Common myeloid progenitor, CD34-positive (primary cell): ENCODE measurements at places on chromosomes 12 and 14.

DNA sequence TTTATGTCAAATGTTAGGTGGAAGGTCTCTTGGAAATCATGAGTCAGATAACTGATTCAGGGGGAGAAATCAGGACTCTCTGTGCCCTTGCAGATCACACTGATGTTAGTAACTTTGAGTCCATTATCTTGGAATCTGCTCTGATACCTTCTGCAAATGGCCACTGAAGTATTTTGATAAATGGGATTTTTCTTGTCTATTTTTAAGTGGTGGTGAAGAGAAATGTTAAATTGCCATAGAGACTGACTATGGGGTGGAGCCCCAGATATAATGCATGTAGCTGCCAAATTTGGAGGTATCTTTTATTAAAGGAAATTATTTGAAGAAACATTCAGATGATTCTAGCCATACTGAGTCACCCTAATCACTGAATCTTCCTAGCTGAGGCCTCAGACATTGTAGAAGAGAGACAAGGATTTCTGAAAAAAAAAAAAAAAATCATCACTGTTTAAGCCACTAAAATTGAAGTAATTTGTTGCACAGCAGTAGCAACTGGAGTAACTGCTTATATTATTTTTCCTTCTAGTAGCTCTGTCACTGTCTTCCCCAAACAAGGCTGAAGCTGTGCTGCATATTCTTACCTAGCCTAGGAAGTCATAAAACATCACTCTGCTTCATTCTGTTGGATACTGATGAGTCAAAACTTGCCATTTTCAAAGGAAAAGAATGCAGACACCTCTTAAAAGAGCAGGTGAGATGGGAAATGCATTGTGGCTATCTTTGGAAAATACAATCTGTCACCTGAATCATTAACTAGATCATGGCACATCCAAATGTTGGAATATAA is 36.0 kb upstream of the CLEC14A start:
- no peak for DNase-seq

- no peak for DNase-seq
These were observed 75.0 kb upstream of the MAP1LC3B2 start for GRCh38 chr12:116483959-116484750.

GRCh38 chr12:67592228-67593011 is 56.1 kb upstream of the DYRK2 start:
- DNase-seq, result peak; percentile 79

DNA sequence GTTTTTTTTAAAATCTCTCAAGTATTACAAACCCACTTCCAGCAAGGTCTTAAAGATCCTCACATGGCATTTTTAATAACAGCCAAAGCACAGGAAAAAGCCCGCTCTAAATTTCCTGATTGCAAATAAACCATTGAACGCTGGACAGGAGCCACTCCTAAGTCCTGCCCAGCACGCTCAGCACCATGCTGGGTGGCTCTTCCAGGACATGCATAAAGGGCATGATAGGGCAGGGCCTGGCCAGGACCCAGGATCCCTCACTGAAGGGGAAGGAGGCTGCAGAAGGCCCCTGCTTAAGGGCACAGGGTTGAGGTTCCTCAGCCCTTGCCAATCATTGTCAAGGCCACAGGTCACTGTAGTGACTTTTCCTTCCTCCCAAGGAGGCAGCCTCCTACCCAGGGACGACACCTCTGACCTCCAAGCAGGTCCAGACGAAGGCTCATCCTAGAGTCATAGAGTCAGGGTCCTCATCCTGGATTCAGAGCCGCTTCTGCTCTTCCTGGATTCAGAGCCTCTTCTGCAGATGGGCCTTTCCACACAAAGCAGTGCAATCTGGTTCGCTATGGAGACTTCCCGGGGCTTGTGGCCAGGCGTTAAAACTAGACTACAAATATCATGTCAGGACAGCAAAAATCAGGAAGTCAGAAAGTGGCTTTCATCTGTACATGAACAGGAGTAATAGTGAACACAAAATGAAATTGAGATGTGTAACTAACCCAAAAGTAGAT is 123.8 kb downstream of the GCH1 start:
- DNase-seq, result no peak

DNA sequence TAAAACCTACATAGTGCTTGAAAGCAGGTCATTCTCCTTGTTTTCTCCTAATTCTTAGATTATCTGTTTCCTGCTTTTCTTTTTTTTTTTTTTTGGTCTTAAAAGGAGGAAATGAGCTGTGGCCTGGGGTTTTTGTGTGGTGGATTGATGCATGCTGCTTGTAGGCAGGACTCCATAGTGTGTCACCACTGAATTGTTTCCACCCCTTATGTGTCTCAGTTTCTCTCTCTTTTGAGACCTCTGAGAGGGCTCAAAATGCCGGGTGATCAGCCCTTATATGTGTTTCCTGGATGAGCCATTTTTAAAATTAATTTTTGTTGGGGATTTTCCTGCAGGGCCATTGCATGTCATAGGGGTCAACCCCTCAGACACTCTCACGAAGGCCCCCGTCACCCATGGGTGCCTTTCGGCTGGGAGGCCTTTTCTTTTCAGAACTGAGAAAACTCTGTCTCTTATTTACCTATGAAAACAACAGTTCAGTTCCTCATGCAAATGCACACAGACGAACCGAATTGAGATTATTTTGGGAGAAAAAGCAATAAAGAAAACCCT is 32.0 kb upstream of the LRRK2 start:
- DNase-seq, result peak; percentile 85

- DNase-seq, result peak; percentile 25
These were observed 50.4 kb downstream of the LRP6 start for GRCh38 chr12:12216349-12217017.

DNA sequence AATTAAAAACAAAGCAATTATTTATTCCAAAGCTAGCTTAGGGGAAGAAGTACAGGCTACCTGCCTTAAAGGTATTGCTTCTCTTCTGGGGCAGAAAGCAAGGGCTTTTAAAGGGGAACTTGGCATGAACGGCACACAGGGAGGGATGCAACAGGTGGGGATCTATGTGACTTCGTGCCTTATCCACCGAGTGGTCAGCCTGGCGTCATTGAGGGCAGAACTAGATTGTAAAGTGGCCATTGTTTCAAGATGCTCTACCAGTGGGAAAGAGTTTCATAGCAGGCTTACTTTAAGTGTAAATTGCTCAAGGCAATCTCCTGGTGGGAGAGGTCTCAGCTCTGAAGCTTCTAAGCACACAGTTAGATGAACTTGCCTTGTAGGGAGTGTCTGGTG is 360.4 kb downstream of the ATP23 start:
- DNase-seq, result no peak

DNA sequence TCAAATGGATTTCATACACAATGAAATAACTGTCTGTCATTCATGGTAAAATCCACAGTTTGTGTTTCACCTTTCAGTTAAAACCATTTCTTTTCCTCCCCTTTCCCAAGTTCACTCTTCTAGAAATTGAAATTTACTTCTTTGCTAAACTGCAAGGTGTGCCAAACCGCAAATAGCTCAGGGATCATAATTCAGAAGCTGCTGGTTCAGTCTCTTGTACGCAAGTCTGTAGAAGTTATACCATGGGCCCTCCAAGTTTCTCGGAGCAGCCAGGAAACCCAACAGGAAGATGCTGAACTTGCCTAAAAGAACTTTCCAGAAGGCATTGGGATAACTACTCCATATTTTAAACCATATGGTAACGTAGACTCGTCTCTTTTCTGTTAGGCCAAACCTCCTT is 268.9 kb downstream of the FLRT2 start:
- no peak for DNase-seq

DNA sequence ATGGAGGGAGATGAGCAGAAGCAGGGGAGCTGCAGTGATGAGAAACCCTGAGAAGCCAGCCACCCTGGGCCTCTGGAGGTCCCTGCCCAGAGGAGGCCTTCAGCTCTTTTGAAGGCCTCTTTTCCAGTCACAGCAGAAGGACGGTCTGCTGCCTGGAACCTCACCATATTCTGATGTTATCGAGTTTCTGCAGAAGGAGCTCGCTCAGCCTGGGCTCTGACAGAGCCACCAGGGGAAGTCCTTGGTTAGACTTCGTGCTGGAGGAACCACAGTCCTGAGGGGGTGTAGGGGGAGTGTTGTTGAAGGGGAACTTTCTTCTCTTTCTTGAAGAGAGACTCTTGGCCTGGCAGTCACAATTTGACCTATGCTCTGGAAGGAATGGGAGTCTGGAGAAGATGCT is 25.1 kb upstream of the BATF start:
- DNase-seq, result peak; percentile 93

DNA sequence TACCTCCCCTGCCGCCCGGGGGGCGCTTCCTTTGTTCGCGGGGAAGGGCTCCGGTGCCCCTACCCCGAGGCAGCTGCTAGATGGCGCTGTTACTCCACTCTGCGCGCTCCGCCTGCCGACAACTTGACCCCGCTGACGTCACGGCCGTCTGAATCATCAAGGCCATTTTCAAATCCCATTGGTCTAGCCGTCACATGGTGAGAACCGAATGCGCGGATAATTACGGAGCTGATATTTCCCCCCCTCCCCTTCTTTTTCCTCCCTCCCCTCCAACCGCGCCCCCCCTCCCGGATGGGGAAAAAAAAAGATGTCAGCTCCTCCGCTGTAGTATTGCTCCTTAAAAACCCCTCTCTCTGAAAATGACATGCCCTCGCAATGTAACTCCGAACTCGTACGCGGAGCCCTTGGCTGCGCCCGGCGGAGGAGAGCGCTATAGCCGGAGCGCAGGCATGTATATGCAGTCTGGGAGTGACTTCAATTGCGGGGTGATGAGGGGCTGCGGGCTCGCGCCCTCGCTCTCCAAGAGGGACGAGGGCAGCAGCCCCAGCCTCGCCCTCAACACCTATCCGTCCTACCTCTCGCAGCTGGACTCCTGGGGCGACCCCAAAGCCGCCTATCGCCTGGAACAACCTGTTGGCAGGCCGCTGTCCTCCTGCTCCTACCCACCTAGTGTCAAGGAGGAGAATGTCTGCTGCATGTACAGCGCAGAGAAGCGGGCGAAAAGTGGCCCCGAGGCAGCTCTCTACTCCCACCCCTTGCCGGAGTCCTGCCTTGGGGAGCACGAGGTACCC is at the start of gene HOXC10:
Gene HOXC10, plus strand, starts transcription at position 246 of the 791 bp plus-strand sequence. Its CDS starts 114 bp downstream, at position 360.
- DNase-seq, result peak; percentile 90

- no peak for DNase-seq
These were observed 451.9 kb upstream of the NOVA1 start for GRCh38 chr14:27049701-27050100.

DNA sequence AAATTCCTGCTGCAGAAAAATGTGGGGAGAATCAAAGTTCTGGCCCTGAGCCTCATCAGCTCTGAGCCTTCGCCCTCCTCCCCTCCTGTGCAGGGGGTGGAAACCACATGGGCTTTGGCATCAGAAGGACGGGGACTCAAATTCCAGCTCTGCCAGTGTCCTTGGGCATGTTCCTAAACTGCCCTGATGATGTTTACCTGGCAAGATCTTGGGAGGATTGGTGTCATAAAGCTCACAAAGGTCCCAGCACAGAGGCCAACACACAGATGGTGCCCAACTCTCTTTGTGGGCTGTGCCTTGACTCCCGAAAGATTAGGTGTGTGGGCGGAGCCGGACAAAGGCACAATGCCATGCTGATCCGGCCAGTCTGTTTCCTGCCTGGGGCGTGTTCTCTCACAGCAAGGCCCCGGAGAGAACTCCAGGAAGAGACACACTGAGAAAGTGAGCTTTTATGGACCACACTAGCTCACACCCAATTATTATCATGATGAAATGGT is 20.5 kb upstream of the CLMN start:
- DNase-seq, result no peak

GRCh38 chr12:105878964-105879363 is 259.8 kb downstream of the NUAK1 start:
- no peak for DNase-seq

- no peak for DNase-seq
These were observed 105.8 kb upstream of the NAP1L1 start for GRCh38 chr12:76190299-76190698.

DNA sequence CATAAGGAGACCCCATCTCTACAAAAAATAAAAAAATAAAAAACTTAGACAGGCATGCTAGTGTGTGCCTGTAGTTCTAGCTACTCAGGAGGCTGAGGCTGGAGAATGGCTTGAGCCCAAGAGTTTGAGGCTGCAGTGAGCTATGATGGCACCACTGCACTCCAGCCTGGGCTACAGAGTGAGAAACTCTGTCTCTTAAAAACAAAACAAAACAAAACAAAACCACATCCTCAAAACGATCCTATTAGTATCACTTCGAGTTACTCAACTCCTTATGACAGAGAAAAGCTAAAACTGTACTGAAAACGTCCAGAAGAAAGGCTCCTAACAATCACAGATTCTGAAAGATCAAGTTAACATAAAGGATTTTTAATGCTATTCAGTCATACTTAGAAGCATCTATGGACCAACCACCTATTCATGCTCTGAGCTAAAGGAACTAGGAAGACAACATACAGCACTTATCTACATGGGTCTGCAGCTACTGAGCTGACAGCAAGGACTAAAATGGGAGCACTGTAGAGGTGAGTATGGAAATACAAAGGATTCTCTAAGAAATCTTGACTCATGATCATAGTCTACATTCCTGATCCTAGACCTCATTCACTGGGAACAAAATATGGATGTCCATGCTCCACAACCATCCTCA is 75.3 kb upstream of the DUSP6 start:
- no peak for DNase-seq

DNA sequence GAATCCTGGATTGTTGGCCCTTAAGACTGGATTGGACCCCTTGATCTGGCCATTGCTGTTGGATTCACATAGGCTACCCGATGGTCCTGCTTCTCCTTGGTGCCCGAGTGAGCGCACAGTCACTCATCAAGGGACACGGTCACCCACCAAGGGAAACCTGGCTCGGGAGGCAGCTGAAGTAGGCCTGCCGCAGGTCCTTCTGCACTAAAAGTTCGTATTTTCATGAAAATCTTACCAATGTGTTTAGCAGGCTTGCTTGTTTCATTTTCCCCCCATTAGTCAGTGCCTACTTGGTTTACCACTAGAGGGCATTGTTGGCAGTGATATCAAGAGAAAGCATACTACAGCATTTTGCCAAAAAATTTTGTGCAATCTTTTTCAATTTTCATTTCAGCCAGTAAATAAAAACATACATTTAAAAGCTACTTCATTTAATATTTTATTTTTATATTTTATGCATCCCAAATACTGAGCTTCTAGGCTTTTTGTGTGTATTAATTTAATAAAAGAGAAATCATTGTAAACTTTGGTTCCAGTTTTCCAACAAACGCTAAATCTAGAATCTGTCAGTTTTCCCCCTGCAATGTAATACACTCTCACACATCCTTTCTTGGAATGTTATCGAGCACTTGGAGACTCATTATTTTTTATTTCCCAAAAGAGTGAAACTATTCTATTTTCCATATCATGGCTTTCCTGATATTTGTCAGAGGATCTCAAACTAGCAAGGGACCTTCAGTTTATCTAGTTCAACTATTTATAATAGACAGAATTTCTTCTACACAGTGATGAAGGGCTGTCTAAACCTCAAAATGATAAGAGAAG is 116.7 kb downstream of the LMNTD1 start:
- peak; percentile 79 for DNase-seq

DNA sequence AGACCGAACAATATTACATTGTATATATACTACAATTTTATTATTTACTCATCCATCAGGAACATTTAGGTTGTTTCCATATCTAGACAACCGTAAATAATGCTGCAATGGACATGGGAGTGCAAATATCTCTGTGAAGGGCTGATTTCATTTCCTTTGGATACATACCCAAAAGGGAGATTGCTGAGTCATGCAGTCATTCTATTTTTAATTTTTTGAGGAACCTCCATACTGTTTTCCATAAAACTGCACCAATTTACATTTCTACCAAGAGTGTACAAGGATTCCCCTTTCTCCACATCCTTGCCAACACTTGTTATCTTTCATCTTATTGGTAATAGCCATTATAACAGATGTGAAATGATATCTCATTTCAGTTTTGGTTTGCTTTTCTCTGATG is 84.7 kb downstream of the SLC41A2 start:
- no peak for DNase-seq

GRCh38 chr12:51913071-51914033 is 6.0 kb downstream of the ACVRL1 start:
- DNase-seq, result no peak

- DNase-seq, result no peak
These were observed 128.9 kb downstream of the NCOR2 start for GRCh38 chr12:124438437-124439056.
